ENCODE measurements at places on chromosomes 16 and 17.

GRCh38 chr17:28100936-28101335 lies 58.5 kb downstream of the NLK start:
- DNase-seq, result no peak

DNA sequence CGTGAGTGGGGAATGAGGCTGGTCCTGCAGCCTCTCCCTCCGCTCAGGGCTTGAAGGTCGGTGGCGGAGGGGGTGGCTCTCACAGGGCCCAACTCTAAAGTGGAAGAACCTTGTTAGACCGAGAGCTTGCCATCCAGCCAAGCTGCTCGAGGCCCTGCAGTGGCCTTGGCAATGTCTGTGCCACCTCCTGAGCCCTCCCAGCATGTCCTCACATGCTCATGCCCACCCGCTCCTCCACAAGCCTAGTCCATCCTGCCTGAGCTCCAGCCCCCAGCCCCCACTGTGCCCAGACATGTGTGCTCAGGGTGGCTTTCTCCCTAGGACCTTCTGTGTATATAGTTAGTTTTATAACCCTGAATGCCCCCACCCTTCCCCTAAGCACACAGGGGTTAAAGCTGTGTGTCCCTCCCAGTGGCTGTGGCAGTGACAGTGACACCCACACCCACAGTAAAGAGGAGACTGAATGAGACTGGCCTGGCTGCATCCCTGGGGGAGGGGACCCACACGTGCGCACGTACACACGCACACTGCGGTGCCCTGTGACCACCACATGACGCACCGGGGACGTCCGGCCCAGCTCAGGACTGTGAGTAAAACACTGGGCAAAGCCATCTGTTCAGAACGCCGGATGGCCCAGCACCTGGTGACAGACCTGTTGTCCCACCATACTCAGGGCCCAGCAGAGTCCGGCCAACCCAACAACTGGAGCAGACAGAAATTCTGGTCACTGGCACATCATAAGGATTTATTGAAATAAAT lies 15.6 kb downstream of the PDK2 start:
- DNase-seq, result no peak

GRCh38 chr17:58232707-58233156 lies 5.7 kb upstream of the LPO start:
- DNase-seq, result no peak

DNA sequence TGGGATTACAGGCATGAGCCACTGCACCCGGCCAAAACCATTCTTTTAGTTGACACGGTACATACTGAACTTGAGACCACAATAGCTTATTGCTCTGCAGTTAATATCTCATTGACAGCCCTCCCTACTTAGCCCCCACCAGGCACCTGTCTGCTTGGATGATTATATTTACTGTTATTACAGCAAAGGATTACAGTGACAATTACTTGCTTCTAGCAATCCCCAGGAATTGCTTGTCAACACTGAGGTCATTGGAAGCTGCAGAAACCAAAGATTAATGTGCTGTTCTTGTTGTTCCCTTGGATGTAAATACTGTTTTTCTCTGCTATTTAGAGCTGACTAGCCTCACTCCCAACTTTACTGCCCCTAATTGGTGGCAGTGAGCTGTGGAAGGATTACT lies 211.2 kb downstream of the LGALS9B start:
- DNase-seq, result no peak

GRCh38 chr17:48878920-48879898 lies 13.4 kb upstream of the ATP5MC1 start:
- peak; percentile 46 for DNase-seq

DNA sequence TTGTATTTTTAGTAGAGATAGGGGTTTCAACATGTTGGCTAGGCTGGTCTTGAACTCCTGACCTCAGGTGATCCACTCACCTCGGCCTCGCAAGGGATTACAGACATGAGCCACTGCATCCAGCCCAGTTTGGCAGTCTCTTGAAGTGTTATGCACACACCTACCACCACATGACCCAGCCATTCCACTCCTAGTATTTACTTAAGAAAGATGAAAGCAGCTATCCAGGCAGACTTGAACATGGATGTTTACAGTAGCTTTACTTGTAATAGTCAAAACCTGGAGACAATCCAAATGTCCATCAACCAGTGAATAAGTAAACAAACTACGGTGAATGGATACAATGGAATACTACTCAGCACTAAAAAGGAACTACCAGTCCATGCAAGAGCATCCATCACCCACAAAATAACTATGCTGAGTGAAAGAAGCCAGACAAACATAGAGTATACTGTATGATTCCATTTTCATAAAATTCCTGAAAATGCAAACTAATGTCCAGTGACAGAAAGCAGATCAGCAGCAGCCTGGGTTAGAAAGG lies 37.8 kb upstream of the RASD1 start:
- no peak for DNase-seq

DNA sequence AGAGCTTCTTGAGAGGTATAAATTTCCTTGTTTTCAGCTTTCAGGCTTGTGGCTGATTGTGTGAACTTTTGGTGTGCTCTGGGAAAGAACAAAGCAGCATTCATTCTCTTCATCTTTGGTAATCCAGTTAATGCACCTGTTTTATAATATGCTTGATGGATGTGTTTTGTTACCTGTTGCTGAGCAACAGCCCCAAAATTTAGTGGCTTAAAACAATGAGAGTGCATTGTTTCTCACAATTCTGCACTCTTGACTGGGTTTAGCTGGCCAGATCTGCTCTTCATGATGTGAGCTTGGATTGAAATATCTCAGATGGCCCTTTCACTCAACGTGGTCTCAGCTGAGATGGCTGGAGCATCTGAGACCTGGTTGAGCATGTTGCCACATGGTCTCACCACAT lies 58.7 kb upstream of the NOL11 start:
- DNase-seq, result no peak

Measured in NCI-H2107 (cell line).